Forelimb muscle (tissue), 1 donor: ENCODE measurements at places on chromosomes 1 and 21.
A peak's percentile ranks its signal among the peaks of the same experiment; 100 is the strongest.

DNA sequence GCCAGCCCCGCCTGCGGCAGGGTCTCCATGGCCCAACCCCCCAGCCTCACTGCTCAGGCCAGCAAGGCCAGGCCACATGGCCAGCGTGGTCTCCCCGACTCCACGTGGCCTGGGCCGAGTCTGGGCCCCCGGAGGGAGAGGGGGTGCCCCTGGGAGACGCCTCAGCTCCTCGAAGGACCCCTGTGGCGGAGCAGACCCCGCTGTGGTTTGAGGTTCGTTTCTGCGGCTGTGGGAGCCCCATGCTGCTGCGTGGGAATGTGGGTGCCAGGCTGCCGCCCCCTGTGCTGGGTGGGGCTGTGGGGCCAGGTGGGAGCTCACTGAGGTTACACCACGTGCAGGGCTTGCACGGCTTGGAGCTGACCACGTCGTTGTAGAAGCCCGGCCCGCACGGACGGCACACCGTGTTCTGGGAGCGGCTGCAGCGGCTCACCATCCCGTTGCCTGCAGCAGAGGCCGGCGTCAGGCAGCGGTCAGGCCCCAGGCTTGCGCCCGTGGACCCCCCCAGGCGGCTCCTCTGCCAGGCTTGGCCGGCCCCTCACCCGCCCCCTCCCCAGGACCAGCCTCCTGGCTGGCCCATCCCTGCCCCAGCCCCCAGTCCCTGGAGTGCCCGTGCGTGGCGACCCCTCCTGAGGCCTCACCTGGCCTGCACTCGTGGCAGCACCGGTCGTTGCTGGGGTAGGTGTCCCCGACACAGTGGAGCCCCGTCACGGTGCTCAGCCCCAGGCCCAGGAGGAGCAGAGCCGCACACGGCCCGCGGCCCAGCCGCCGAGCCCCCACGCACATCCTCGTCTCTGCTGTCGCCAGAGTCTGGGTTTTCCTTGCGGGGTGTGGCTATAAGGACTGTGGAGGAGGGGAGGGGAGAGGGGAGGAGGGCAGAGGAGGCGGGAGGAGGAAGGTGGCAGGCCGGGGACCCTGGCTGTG lies at the start of gene TNFRSF4:
TSS of gene TNFRSF4 (minus strand) at position 809 of the 921 bp plus-strand sequence. CDS start at position 783, 26 bp downstream.
- DNase-seq, result no peak

- DNase-seq, result no peak
Observed at GRCh38 chr1:145710291-145711027, 3.3 kb upstream of the PDZK1 start.

DNA sequence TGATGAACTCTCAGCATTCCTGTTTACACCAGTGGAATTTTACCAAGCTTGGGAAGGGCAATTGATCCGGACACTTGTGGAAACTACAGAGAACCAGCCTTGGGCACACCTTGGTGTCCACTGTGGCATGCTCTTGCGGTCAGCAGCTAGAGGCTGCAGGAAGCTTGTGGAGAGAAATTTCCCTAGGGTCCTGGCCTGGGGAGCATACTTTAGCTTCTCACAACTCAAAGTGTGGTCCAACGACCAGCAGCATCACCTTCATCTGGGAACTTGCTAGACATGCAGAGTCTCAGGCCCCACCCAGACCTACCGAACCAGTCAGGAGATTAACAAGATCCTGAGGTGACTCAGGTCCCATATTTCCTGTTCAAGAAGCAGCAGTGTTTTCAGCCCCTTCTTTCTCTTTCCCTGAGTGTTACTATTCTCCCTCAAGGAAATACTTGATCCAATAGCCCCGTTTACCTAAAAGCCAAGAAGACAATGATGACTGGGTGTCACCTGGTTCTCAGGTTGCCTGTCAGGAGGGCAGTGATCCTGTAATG lies 55.7 kb upstream of the KCNE2 start:
- DNase-seq, result no peak

DNA sequence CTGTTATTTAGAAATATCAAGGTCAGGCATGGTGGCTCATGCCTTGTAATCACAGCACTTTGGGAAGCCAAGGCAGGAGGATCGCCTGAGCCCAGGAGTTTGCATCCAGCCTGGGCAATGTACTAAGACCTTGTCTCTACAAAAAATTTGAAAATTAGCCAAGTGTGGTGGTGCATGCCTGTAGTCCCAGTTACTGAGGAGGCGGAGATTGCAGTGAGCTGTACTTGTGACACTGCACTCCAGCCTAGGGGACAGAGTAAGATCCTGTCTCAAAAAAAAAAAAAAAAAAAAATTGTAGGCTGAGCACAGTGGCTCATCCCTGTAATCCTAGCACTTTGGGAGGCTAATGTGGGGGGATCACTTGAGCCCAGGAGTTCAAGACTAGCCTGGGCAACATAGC lies 45.3 kb downstream of the PIK3CD start:
- no peak for DNase-seq

DNA sequence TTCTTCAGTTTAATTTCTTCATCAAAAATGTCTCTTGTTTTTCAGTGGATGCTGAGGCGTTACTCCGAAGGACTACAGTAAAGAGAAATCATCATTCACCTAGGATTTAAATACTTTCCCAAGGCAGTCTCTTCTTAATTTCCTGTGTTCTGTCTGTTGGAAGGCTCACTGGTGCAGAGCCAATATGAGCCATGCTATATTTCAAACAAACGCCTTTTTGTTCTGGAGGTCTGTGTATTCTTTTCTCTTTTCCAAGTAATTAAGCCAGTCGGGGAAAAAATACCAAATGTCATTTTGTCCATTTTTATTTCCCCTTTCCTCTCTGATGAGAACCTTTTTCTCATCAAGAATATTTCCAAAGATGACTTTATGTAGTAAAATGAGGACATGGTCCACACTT lies 206.5 kb downstream of the RWDD3 start:
- no peak for DNase-seq

DNA sequence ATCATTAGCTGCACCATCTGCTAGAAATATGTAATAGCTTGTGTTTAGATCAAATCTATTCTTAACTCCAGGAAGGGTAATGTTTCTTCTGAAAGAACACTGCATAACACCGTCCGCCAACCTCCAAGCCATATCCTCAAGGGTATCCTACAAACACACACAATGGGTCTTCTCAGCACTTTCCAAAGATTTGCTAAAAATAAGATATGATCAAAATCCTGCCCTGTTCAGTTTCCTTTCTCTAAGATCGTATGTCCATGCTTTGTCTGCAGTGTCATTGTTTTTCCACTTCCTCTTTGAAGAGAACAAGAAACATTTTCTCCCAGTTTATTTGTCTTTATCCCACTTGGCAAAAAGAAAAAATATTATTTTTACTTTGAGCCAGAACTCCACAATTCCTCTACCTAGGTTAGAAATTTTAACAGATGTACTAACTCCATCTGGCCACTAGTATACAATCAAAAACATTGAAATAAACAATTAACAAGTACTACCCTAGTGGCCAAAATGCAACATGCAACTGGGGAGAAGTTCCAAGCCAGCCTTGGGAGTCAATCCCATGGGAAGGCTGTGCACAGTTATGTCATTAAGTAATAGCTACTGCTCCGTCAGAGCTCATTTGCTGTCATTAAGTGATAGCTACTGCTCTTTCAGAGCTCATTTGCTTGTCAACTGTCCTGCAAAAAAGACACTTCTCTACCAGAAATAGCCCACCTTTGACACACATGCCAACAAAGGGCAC lies 37.8 kb downstream of the FRRS1 start:
- DNase-seq, result no peak

GRCh38 chr1:83499998-83500397 lies 498.9 kb downstream of the TTLL7 start:
- no peak for DNase-seq

DNA sequence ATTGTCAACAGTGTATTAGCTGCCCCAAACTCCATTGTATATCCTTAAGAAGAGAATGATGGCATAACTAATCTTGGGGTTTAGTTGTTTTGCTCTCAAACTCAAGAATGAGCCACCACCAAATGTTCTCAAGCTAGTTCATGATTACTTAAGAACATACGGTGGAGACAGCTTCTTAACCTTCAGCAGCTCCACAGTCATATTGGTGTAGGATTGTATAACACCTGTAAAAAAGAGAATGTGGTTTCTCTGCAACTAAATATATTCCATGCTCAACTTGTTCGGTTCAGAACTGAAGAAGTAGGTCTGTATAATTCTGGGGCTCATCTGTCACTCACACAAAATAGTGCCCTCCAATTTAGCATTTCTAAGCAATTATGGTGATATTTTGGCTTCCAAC lies 177.9 kb upstream of the DUSP10 start:
- no peak for DNase-seq

- DNase-seq, result peak; percentile 19
Observed at GRCh38 chr1:163410073-163410999, 88.6 kb downstream of the NUF2 start.

DNA sequence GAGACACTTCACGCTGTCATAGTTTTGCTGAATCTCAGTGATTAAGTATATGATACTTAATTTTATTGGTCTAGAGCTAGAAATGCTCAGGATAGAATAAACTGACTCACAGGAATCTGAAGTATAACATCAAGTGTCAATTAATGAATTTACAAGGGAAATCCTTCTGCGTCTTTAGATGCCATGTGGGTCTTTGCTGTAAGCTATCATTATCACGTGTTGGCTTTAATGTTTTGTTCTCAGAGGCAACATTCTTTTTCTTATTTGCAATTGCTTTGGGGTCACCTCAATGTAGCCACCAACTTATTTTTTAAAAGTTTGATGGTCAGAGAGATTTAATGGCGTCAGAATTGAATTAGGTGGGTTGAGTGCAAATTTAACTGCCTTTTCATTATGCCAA lies 680.1 kb upstream of the PTBP2 start:
- no peak for DNase-seq

GRCh38 chr1:24364975-24365678 lies 46.0 kb downstream of the GRHL3 start:
- no peak for DNase-seq

- no peak for DNase-seq
Observed at GRCh38 chr21:37237764-37238163, 29.4 kb downstream of the VPS26C start.

GRCh38 chr1:167499664-167500101 lies 18.6 kb downstream of the CD247 start:
- no peak for DNase-seq

GRCh38 chr1:197916500-197916983 lies 630 bp upstream of the LHX9 start:
- no peak for DNase-seq

GRCh38 chr1:24745711-24746413 lies 615 bp downstream of the CLIC4 start:
- DNase-seq, result no peak

- no peak for DNase-seq
Observed at GRCh38 chr1:224707843-224708725, 92.0 kb downstream of the CNIH3 start.

DNA sequence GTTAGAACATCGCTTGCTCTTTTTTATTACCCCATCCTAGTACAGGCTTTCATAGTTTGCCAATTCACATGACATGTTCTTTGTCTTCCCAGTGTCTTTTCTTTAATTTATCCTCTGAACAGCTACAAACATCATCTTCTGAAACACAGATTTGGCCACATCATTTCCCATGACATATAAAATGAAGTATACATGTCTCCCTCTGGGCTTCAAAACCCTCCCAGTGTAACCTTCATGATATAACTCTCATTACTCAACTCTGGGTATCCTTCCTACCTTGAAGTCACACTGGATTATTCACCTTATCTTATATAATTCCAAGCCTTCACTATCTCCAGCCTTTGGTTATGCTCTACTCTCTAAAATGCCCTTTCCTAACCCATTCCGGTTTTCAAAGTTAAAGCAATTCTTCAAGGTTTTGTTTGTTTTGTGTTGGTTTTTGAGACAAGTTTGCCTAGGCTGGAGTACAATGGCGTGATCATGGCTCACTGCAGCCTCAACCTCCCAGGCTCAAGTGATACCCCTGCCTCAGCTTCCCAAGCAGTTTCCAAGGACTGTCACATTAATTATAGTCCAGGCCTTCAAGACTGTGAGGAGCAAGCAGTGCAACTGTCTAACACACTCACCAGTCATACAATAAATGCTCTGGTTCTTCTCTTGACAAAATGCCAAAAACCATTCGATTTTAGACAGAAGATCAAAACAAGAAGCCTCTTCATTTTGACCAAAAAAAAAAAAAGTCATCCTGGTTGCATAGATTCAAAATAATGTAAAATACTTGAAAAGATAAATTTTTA lies 5.8 kb downstream of the RGS1 start:
- no peak for DNase-seq

DNA sequence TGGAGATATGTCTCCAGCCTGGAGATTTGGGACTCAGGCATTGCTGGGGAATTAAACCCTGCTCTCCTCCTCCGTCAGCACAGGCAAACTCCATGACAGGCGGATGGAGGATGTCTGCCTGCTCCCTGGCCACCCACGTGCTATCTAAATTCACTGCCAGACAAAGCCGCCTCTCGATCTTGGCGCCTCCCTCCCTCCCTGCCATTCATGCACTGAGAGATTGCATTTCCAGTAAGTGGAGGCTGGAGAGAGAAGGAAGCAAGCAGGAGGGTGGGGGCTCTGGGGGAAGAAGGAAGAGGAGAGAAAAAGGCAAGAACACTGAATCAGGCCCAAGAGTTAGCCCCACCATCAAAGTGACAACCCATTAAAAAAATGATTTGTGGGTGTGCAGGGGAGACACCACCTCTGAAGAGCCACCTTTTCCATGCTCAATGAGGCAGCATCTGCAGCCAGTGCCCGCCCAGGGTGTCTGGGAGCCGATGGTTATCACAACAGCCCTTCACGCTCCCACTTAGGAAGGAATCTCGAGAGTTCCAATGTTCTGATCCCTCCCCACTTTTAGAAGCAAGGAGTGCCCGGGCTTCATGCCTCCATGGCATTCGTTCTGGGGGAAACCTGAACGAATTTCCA lies 183.0 kb downstream of the HIVEP3 start:
- DNase-seq, result no peak

DNA sequence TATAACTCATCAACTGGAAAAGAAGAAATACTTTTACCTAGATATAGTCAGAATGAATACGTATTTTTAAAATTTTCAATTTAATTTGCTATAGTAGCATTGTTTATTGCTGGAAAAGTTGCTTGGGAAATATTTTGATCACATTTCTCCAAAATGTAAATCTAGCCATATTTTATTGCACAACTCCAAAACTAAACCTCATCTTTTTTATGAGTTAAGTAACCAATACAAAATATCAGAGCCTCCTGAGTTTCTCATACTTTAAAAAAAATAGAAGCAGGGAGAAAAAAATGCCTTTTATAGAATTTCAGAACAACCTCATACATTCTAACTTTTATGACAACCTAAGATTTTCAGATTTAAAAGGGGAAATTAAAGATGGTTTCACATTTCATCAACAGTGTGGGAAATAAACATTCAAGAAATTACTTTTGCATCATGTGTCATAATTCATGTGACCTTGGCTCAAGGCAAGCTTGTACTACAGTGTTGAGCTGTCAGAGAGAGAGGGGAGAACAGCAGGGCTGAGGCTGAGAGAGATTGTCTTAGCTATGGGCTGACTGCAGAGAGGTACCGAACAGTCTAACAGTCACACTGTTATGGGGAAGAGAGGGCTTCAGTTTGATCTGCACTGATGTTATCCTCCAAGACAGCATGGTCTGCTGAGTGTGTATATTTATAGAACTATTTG lies 519.0 kb downstream of the LTN1 start:
- DNase-seq, result no peak

GRCh38 chr1:183365093-183365492 lies 53.1 kb downstream of the NMNAT2 start:
- no peak for DNase-seq

GRCh38 chr1:216749232-216749631 lies 26.0 kb upstream of the ESRRG start:
- DNase-seq, result no peak

- DNase-seq, result no peak
Observed at GRCh38 chr21:33330726-33331125, 6.0 kb downstream of the IFNAR1 start.

- DNase-seq, result no peak
Observed at GRCh38 chr21:45303091-45303615, 15.5 kb upstream of the POFUT2 start.
